ENCODE measurements at places on chromosomes 13 and 19.

GRCh38 chr19:1929021-1929742, 11.8 kb upstream of the CSNK1G2 start:
- peak; percentile 66 for DNase-seq

DNA sequence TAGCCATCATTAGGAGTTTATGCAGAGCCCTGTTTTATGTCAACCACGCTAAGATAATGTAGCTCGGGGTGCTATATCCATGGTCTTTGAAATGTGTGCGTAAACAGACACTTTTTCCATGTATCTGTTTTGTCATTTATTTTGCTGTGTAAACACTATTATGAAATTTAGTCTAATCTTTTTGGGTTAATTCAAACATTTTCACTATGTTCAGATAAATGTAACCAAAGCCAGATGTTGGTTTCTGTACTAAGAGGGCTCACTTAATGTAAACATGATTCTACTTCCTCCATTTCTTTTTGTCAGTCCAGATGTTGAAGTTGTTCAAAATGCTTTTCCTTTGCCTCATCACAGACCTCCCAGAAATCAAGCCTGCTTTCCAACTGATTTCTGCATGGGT, 499.5 kb upstream of the GPC6 start:
- peak; percentile 57 for DNase-seq

- DNase-seq = no peak
Measured at GRCh38 chr13:97191615-97192014, 30.5 kb upstream of the MBNL2 start.

- peak; percentile 98 for DNase-seq
Measured at GRCh38 chr19:46413262-46414031, at the start of gene CCDC8. CCDC8 (minus strand) TSS chr19:46413564; CDS start chr19:46412810, 754 bp downstream.

DNA sequence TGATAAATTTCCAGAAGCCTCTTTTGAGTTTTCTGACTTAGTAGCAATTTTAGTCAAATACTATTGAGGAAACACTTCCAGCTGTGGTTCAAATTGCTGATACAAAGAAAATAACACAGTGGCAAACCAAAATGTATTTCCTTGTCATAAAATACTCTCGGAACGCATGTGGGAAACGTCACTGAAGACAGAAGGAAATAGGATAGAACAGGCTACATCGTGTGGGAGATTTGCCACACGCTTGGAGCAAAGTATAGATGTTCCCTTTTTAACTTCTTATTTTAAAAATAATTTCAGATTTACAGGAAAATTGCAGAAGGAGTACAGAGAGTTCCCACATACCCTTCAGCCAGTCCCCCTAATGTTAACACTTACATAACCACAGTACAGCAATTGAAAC, 88.8 kb downstream of the ING1 start:
- DNase-seq = no peak

DNA sequence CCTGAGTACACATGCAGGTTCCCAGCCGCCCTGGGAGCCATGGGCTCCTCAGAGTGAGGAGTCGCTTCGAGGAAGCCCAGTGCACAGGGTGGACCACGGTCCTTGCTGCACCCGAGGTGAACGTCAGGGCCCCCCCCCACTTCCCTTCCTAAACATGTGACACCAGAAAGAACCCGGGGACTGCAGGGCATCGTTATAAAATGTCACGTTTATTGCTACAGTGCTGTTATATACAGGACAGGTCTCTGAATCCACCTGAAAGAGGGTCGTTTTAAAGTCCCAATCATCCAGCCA, 3.8 kb upstream of the UQCR11 start:
- DNase-seq = no peak

- DNase-seq = no peak
Measured at GRCh38 chr19:7751157-7751783, 3.9 kb upstream of the CD209 start.

DNA sequence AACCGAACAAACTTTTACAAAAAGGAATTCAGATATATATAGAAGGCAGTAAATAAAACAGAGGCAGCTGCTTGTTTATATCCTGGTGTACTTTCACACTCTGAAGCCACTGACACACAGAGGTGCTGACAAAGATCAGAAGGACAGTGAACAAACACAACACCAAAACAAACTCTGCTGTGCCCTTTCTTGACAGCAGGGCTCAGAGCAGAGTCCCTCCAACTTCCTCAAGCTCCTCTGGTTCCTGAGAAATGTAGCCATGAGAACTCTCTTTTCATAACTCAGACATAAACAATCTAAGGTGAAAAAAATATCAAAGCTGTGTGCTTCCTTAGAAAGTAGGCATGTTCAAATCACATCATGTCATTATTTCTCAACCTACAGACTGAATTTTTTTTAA, 1052.8 kb upstream of the SPRY2 start:
- no peak for DNase-seq

- no peak for DNase-seq
Measured at GRCh38 chr13:71018544-71018943, 848.5 kb downstream of the DACH1 start.

DNA sequence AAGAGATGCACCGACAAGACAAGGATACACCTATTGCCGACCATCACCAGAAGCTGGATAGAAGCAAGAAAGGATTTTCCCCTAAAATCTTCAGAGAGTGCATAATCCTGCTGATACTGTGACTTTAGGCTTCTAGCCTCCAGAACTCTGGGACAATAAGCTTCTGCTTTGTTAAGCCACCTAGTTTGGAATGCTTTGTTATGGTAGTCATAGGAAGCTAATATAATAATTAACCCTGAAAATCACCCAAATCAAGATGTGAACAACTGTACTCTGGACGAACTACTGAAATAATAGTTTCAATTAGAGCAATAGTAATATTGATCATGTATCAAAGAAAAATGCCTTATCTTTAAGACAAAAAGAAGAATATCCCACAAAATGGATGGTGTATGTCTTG, 524.6 kb downstream of the EFNB2 start:
- DNase-seq = no peak

DNA sequence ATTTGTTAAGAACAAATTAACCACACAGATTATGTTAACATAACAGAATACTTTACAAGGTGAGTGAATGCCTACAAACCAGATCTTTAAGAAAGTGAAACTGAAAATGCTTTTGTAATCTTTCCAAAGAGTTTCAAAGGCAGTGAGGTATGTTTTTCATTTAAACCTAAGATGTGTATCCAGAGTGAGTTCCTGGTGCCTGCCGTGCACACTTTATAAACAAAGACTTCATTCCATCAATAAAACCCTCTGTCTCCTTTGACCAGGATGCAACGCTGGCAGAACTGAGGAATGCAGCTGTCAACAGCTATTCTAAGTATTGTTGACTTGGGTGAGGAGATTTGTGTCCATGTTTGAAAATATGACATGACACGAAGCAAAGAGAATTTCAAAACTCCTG, 344.6 kb downstream of the DNAJC15 start:
- peak; percentile 60 for DNase-seq

GRCh38 chr19:18733196-18733647, 49.7 kb downstream of the CRTC1 start:
- peak; percentile 42 for DNase-seq

GRCh38 chr19:21568816-21569493, 63.6 kb downstream of the ZNF429 start:
- DNase-seq = peak; percentile 61

DNA sequence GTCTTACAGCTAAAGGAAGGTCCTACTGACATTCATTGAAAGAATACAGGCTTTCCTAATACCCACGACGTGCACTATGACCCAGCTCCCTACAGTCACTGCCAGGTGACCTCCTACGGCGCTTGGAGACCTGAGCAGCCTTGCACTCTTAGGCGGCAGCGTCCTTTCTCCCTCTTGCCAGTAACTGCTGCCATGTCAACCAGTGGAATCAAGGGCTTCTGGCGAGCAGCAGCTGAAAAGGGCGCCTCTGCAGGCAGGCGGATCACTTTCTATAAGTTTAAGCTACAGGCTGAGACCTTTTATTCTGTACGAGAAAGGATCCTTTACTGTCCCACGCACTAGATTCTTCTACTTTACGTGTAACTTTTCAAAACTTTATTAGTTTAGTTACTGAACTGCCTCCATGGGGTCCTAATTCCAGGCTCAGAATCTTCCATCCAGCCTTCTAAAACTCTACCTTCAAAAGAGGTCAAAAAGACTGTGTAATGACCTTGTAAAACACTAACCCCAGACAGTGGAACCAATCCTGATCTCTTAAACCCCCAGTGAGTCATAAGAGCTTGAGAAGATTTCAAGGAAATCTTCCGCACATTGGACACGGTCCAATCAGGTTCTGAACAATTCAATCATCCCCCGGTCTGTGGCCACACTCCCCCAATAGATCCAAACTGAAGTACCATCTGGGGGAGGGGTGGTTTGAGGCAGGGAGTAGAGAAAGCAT, 1.9 kb downstream of the KCTD12 start:
- no peak for DNase-seq

DNA sequence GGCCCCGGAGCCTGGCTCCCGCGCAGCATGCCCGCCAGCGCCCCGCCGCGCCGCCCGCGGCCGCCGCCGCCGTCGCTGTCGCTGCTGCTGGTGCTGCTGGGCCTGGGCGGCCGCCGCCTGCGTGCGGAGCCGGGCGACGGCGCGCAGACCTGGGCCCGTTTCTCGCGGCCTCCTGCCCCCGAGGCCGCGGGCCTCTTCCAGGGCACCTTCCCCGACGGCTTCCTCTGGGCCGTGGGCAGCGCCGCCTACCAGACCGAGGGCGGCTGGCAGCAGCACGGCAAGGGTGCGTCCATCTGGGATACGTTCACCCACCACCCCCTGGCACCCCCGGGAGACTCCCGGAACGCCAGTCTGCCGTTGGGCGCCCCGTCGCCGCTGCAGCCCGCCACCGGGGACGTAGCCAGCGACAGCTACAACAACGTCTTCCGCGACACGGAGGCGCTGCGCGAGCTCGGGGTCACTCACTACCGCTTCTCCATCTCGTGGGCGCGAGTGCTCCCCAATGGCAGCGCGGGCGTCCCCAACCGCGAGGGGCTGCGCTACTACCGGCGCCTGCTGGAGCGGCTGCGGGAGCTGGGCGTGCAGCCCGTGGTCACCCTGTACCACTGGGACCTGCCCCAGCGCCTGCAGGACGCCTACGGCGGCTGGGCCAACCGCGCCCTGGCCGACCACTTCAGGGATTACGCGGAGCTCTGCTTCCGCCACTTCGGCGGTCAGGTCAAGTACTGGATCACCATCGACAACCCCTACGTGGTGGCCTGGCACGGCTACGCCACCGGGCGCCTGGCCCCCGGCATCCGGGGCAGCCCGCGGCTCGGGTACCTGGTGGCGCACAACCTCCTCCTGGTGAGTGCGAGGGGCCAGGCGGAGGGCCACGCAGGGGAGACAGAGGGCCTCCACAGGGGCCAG, at the start of gene KL:
KL (plus strand) TSS at position 10 of the 909 bp plus-strand sequence; CDS start at position 28, 18 bp downstream.
- DNase-seq = no peak

DNA sequence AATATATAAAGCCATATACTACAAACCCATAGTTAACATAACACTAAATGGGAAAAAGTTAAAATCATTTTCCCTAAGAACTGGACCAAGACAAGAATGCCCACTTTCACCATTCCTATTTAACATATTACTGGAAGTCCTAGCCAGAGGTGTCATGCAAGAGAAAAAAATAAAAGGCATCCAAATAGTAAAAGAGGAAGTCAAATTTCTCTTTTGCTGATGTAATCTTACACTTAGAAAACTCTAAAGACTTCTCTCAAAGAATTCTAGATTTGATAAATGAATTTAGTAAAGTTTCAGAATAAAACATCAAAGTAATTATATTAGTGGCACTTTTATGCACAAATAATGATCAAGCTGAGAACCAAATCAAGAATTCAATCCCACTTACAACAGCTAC, 678.9 kb upstream of the SLITRK5 start:
- DNase-seq = no peak

DNA sequence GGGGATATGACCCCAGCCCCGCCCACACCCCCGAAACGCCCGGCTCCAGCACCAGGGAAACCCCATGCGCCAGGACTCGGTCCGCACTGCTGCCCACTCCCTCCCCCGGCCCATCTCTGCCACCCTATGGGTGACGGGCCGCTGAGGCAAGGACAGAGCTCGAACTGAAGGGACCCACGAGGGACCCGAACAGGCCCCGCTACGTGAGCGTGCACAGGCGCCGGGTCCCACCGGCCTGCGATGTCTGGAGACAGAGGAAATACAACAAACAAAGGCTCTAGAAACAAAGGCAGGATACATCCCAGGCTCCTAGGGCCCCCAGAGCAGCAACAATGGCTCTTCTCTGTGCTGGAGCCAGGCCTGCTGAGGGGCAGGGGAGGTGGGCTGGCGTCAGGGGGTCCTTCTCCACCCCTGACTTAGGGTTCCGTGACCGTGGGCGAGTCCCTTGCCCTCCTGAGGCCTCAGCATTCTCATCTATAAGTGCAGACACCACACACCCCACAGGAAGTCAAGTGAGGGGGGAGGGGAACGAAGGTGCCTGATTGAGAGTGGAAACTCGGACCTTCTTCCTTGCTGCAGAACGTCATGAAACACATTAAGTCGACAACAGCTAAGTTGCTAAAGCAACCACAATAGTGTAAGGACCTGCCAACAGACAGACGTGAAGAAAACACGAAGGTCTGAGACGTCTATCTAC, 3.1 kb downstream of the ABHD17A start:
- no peak for DNase-seq

- DNase-seq = no peak
Measured at GRCh38 chr13:112652512-112653070, 37.2 kb upstream of the ATP11A start.

GRCh38 chr13:24216176-24216575, 55.7 kb downstream of the SPATA13 start:
- no peak for DNase-seq

DNA sequence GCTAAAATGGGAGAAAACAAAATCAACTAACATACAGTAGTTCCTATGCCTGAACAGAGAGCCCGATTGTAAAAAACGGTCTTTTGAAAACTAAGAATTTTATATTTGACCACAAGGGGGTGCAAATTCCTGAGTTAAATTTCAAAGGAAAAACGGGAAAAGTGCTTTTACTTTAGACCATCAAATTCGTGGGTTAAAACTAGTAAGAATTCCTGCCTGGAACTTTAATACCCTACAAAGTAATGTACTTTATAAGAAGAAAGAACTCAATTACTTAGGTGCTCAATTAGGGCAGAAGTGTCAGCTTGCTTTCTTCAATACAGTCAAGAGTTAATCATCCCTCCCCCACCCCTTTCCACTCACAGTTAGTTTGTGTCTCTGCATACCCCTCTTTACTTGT, 69.8 kb downstream of the KCNRG start:
- peak; percentile 59 for DNase-seq

GRCh38 chr13:46360604-46361003, 26.4 kb downstream of the RUBCNL start:
- no peak for DNase-seq

All from fibroblast of upper back skin (primary cell).